ENCODE measurements at places on chromosomes 4 and X.
A peak's percentile ranks its signal among the peaks of the same experiment; 100 is the strongest.

DNA sequence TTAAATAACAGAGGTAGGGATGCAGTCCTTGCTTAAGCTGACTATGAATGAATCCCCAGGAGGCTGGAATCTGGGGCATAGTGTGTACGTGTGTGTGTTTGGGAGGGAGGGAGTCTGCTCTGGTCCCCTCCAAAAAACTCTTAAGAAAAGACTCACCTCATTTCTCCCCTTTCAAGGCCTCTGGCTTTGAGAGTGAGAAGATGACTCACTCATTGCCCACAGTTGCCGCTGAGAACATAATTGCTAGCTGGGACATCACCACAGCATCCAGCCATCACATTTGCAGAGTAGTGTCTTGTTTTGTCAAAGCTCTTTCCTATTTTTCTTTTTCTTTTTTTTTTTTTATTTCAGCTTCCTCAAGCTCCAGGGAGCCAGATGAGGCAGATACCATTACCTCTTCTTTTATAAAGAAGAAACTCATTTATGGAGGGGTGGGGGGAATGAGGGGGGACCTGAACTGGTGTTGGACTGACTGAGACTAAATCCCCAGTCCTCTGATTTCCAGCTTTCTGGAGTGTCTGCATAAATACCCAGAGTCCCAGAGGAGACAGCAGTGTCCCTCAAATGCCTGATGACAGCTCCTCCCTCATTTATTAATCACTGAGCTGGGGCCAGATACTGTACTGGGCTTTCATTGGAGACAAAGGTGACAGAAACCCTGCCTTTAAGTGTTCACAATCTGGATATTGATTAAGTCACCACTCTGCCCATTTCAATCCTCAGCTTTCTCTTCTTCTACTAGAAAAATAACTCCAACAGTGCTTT is 61.9 kb upstream of the LAS1L start:
- peak; percentile 60 for DNase-seq

- no peak for DNase-seq
Observed at GRCh38 chr4:2852481-2852921, 8.9 kb downstream of the ADD1 start.

DNA sequence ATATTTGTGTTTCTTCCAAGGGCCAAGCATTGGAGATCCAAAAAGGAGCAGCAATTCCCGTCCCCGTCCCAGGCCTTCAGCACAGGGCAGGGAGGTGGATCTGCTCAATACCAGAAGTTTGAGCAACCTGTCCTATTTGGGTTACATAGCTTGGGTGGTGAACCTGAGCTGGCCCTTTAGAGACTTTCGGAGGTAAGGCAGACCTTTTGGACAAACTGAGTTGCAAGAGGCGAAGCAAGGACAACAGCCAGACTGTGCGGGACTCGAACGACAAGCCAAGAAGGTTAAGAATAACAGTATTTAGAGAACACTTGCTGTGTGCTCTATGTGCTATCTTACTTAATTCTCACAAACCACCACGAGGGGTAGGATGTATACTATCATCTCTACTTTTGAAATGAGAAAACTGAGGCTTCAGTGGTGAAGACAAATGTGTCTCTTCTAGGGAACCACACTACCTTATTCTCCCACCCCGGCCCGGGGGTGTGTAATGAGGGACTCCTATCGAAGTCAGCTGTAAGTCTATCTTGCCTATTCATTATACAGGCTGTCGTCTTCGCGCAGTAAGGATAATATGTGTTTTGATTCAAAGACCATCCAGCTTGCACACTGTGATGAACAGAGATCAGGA is 1.3 kb downstream of the NOP14 start:
- DNase-seq, result peak; percentile 84

- DNase-seq, result no peak
Observed at GRCh38 chr4:60400593-60400992, 799.5 kb upstream of the ADGRL3 start.

DNA sequence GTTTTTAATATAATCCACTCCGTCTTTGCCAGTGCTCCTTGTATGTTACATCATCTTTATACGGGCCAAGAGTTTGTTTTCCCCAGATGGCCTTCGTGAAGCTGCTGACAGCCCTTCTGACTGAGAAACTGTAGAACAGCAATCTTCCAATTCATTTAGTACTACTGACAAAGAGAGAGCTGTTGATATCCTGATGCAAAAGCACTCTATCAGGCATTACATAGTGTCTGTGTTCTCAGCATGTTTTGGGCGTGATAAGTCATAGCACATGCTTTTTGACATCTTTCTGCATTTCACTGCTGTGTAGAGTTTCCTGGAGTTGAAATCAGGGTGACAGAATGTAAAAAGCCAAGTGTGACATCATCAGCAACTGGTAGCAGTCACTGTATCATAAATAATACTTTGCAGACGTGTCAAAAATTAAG is 746.3 kb upstream of the FAM241A start:
- no peak for DNase-seq

- no peak for DNase-seq
Observed at GRCh38 chr4:5683566-5683965, 24.8 kb downstream of the EVC2 start.

GRCh38 chr4:47330866-47331265 is 132.6 kb downstream of the COMMD8 start:
- no peak for DNase-seq

- no peak for DNase-seq
Observed at GRCh38 chr4:1805493-1806222, 12.6 kb downstream of the FGFR3 start.

All from activated CD4-positive, alpha-beta T cell treated with anti-CD3 and anti-CD28 coated beads for 48 hours (primary cell).